ENCODE measurements at places on chromosomes 2 and 18. TPM values are rescaled to one million over a fixed set of nuclear protein-coding genes. Genes with fewer than 3 reads are reported as not detected.

The GEN1 gene
- 33.2 TPM for total RNA-seq

The GAREM2 gene
- total RNA-seq = 1.1 TPM

The TWSG1 gene
- total RNA-seq = 108 TPM

The RAB27B gene
- 0.27 TPM for total RNA-seq

The SLC9A4 gene
- total RNA-seq = not detected

The SPRED2 gene
- 6.7 TPM for total RNA-seq

The CCDC102B gene
- 0.93 TPM for total RNA-seq

The DSG1 gene
- not detected for total RNA-seq

The ICA1L gene
- 6.4 TPM for total RNA-seq

The LANCL1 gene
- total RNA-seq = 56.9 TPM

The KIF1A gene
- total RNA-seq = not detected
